ENCODE measurements at places on chromosomes 6 and 20.

DNA sequence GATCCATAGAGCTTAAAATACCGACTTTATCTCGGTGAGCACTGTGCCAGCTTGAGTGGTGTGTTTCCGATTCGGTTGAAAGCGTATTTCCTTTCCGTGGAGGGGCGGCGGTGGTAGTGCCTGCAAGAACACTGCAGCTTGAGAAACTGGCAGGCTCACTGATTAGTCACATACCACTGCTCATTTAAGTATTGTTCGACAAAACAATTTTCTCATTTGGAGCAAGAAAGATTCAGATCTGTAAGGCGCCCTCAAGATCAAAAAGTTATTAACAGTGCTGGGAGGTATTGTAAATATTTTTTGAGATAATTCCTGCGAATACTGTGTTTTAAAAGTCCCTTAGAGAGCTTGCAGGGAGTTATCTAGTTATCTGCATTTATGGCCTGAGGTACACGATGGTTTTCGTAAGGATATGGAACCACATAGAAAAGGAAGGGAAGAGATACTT lies 1.3 kb downstream of the MAPK14 start:
- peak; percentile 61 for DNase-seq

DNA sequence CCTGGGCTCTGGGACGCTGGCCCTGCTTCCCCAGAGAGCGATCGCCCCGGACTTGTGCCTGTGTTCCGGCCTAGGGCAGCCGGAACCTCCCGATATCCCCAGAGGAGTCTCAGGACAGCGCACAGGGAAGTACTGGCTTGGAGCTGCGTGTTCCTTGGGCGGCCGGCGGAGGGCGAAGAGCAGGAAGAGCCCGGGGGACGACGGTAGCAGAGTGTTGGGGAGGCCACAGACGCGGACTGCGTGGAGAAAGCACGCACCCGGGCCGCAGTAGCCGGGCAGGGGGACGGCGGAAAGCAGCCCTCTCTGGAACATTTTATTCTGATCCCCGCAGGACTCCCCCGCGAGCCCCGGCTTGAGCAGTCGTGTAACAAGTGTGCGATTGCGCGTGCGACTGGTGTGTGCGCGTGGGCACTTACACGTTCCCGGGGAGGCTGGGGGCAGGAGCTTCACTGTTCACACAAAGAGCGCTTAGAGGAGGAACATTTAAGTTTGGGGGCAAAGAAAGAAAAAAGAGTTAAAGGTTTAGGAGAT lies 36.1 kb downstream of the NCR2 start:
- DNase-seq = no peak

DNA sequence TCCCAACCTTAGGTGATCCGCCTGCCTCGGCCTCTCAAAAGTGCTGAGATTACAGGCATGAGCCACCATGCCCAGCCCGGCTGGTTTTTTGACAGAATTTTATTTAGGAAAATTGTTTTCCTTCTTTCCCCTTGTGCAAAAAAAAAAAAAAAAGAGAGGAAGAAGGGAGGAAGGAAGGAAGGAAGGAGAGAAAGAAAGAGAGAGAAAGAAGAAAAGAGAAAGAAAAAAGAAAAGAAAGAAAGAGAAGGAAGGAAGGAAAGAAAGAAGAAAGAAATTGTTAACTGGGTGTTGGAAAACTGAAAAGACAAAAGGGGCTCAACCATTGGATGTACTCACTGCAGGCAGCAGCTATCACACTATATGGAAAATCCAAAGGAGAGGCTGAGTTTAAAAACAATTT lies 1.4 kb upstream of the RNF8 start:
- no peak for DNase-seq

DNA sequence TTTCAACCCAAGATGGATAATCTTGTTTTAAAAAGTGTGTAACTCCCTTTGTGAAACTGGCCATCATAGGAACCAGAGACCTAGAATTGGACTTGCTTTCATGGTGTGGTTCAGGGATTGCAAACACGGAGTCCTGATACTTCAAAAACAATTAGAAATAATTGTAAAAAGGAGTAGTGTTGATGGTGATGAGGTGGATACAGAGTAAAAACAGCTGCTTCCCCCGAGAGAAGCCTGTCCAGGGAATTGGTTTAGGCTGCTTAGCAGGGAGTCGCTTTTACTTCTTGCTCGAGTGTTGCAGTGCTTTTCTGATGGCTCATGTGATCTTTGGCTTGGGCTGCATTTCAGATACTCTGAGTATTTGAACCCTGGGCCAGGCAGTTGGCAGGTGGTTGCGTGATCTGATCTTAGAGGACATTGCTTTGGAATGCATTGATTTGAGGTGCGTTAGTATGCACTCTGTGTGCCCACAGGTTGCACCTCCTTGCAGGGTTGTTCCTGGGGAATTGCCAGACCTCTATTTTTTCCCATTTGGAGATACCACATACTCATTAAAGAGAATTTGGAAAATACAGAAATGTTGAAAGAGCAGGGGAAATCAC lies 19.5 kb downstream of the KIF3B start:
- DNase-seq = no peak

- no peak for DNase-seq
Measured at GRCh38 chr6:27867051-27867944, 44.9 kb downstream of the OR2B2 start.

GRCh38 chr6:111685526-111685925 lies 79.8 kb upstream of the TRAF3IP2 start:
- no peak for DNase-seq

Measured in SW 1271 (cell line).